ENCODE measurements at places on chromosomes 6 and 20.

DNA sequence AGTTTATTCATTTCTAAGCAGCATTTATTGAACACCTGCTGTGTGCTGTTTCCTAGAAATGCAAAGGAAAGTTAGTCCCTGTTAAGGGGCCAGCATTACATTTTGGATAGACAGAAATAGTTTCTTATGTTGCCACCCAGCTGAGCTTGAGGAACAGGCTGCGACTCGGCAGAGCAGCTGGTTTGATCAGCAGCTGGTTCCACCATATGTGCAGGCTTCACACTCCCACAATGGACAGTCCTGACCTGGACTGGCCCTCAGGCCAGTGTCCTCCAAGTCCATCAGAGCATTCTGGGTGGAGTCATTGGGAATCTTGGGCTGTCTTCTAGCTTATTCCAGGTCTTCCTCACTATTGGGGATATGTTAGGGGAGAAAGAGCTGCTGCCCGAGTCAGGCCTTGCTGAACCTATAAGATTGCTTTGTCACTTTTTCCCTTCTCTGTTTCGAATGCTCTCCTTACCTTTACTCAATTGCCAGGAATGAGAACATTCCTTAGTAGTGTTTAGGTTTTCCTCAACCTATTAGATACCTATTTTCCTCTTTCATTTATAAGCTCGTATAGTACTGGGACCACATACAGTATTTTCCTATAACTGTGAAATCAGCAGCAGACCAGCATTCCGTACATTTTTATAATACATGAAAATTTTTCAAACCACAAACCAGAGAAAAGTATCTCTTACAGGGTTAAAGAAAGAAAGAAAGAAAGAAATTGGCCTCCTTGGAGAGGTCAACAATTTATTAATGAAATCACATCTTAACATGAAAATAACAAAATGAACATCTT is 203.0 kb downstream of the FARS2 start:
- DNase-seq = no peak

- DNase-seq = no peak
Observed at GRCh38 chr6:161947371-161947770, 673.5 kb upstream of the AGPAT4 start.

GRCh38 chr6:13113981-13114593 is 214.2 kb downstream of the TBC1D7 start:
- DNase-seq = no peak

- no peak for DNase-seq
Observed at GRCh38 chr20:57038608-57039440, 227.6 kb downstream of the BMP7 start.

- DNase-seq = no peak
Observed at GRCh38 chr6:53735896-53736295, 58.9 kb upstream of the LRRC1 start.

DNA sequence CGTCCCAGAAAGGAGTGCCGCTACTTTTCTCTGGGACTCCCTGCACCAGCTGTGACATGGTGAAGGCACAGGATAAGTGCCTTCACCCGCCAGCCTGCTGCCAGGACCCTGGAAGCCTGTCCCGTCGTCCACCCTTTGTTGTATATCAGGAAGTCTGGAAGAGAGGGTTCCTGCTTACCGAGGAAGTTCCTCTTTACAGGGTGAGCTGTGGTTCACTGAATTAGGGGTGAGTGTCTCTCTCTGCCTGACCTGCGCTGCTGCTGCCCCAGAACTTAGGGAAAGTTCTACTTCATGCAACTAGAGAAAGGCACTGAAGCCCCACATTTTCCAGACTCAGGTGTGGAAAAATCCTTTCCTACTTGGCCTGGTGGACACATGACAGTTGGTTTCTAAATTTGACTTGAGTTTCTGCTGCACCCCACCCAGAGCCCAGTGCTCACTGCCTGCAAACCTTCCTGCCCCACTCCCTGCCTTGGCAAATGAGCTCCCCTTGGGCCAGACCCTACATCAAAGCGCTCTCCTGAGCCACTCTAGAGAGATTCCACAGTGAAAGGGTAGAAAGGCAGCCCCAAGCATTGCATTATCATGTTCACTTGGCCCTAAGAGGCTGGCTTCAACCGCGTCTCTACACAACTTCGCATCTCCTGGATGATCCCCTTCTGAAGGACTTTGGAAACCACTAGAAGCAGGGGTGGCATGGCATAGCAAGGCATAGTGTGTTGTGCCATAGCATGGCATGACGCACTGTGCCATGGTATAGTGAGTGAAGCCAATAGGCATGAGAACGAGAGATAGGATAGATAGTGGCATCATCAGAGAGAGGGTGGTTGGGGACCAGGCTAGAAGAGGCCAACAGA is 215.8 kb upstream of the CDYL start:
- DNase-seq = no peak

GRCh38 chr6:4511641-4512020 is 264.6 kb upstream of the CDYL start:
- DNase-seq = no peak

- no peak for DNase-seq
Observed at GRCh38 chr6:146595972-146596731, 2.6 kb upstream of the ADGB start.

DNA sequence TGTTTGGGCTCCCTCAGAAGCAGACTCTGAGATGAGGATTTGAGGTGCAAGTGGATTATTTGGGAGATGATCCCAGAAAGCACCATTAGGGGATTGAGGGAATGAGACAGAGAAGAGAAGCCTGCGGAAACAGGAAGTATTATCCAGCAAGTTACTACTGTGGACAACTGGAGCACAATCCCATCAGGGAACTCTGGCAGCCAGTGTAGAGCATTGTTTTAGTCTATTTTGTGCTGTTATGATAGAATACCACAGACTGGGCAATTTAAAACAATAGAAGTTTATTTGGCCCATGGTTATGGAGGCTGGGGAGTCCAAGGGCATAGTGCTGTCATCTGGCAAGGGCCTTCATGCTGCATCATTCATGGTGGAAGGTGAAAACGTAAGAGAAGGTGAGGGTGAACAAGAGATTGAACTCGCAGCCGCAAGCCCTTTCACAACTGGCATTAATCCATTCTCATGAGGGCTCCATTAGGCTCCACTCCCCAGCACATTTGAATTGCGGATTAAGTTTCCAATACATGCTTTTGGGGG is 43.5 kb upstream of the SLC9A8 start:
- DNase-seq = no peak

- DNase-seq = peak; percentile 63
Observed at GRCh38 chr6:41451039-41451438, 95.1 kb upstream of the FOXP4 start.

- DNase-seq = no peak
Observed at GRCh38 chr6:168363811-168364792, 44.5 kb upstream of the DACT2 start.

DNA sequence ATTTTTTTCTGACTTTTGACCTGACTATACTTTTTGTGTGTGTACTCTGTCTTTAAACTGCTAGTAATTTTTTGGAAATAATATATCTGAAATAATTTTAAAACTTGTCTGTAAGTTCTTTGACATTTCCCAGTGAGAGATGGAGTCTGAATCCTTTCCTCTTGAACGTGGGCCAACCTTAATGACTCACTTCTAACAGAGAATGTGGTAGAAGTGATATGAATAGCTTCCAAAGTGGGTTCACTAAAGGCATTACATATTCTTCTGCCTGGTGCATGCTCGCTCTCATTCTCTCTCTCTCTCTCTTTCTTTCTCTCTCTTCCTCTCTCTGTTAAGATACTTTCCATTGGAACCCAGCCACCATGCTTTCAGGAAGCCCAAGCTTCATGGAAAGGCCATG is 108.7 kb upstream of the FERMT1 start:
- no peak for DNase-seq

DNA sequence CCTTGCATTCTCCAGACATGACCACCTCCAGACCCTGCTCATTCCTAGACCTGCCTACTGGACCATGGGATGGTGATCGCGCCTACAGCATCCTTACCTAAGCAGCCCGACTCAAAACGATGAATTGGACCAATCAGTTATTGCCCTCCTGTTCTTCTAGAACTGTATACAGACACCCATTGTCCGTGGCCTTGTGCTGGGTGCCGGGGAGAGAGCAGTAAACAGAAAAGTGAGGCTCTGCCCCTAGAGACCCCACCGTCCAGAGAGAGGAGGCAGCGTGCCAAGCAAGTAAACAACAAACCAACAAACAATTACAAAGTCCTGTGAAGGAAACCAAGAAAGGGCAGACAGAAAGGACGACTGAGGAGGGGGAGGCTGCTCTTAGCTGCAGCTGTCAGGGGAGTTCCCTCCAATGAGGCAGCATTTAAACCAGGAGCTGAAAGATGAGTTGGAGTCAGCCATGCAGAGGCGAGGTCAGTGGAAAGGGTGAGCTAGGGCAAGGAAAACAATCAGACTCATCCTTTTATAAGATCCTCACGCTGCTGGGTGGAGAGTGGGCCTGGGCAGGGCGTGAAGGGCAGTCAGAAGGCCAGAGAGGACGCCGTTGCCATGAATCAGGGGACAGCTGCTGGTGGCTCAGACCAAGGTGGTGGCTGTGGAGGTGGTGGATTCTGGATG is 37.6 kb upstream of the BLCAP start:
- peak; percentile 50 for DNase-seq

DNA sequence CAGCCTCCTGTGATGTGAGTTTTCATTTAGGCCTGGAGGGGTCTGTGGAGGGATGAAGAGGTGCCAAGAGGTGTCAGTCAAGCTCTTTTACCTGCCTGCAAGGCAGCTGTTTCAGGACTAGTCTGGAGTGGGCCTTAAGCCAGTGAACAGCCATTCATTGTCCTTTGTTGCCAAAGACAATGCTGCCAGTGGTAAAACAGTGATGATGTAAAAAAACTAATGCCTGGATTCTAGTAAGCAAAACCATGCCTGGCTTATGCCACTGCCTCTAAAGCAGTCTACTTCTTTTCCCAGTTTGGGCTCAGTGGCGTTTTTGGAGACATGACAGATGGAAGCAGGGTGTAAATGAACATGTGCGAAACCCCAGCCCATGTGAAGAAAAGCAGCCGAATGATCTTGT is 93.5 kb upstream of the KCNK16 start:
- DNase-seq = peak; percentile 20

DNA sequence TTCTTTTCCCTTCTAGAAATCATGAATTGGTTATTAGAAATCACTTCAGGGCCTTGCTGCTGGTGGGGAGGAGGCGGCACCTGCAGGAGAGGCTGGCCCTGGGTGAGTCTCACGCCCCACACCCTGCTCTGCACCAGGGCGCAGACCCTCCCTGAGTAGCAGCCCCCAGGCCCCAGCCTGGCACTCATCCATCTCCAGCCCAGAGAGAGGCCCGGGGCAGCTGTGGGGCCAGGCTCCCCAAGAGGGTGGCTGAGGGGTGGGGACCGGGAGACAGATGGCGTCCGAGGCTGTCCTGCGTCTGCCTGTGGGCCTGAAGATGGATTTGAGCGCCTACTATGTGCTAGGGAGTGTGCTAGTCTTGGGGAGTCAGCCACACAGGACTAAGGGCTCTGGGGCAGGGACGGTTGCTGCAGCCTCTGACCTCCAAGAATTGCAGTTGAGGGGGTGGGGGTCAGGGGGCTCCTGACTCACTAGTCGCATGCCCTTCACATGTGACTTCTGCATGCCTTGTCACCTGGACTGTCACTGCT is 59.6 kb upstream of the GATA5 start:
- DNase-seq = no peak

DNA sequence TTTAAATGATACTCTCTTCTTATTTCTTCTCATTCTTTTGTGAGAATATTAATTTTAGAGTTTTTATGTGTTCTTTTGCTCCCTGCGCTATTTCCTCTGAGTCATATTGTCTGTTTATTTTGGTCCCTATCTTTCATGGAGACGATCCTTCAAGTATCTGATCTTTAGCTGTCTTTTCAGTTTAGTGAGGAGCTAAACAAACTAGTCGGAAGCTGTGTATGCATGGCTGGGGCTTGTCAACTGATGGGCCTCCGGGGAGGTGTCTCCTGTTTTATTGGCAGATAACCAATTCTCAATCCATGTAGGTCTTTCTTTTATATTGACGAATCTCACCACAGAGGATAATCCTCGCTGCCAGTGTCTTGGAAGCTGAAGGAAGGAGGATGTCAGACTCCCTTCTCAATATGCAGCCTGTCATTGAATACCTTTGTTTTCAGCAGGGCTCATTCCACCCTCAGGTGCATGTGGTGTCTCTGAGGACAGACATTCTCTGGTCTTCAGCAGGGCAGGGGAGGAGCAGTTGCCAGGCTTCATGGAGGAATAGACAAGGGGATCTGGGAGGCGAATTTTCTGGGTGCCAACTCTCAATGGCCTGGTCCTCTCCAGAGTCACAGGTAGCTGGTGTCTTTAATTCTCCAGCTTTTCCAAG is 64.9 kb downstream of the RNF182 start:
- no peak for DNase-seq

- peak; percentile 76 for DNase-seq
Observed at GRCh38 chr6:28758046-28758817, 165.6 kb downstream of the TRIM27 start.

- DNase-seq = peak; percentile 31
Observed at GRCh38 chr6:137950581-137950980, 83.5 kb downstream of the TNFAIP3 start.

GRCh38 chr6:107361753-107362604 is 97.4 kb downstream of the PDSS2 start:
- no peak for DNase-seq

GRCh38 chr20:4883546-4883945 is 117.8 kb downstream of the SLC23A2 start:
- DNase-seq = no peak

DNA sequence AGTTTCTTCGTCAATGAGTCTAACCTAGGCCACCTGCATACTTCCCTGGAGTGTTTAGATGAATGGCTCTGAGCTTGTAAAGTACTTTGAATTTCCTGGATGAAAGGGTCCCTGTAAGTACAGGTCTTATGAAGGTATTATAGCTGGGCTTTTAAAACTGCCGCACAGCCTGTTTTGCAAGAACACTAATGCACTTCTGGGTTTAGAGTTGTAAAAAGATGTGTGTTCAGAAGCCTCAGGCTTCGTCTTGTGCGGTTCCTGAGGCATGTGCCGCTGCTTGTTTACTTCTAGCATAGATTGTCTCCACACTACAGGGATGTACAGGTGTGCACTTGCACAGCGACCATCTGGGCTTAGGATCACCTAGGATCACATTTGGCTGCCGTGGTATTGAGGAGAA is 324.5 kb downstream of the SOX4 start:
- DNase-seq = peak; percentile 42

DNA sequence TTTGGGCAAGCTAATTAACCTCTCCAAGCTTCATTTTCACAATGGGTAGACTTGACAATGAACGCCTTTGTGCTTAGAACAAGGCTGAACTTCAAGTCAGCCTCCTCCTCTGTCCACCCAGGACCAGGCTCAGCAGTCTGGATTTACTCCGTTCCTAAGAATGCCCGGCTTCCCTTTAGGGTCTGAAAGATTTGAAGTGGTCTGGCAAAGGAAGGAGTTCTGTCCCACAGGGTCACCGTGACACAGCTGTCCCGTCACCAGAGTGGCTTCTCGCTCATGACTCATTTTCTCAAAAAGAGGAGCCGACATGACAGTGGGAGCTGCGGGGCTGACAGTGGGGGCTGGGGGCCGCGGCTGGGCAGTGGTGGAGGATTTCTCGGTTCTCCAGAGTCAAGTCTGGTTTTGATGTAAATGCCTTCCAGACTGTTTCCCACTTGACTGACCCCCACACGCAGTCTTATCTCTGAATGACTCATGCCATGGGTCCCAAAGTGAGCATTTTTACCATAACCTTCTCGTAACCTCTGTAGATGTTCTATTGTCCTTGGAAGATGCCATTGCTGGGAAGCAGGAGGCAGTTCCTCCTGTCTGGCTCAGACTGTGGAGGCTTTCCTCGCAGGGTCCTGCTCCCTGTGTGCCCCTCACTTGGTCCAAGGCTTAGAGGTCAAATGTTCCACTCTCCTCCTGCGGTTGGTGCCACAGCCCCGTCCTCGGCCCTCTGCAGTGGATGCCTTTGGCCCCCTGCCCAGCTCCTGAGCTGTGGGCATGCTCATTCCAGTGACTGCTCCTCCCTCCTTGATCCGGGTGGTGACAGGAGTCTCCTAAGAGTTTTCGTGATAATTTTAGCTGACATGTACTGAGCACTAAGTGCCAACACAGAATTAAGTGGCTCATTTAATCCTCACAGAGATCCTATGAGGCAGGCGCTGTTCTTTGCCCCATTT is 253.1 kb downstream of the FNDC1 start:
- DNase-seq = no peak

All from NCI-H69 (cell line).